ENCODE measurements at places on chromosomes 7 and 10.

GRCh38 chr10:86798025-86798424 lies 41.6 kb downstream of the BMPR1A start:
- DNase-seq: no peak

GRCh38 chr10:24762161-24762924 lies 38.7 kb upstream of the ARHGAP21 start:
- no peak for DNase-seq

- no peak for DNase-seq
Measured at GRCh38 chr10:43411536-43411935, 2.5 kb upstream of the HNRNPF start.

GRCh38 chr7:155896531-155897263 lies 84.4 kb upstream of the SHH start:
- no peak for DNase-seq

- peak; percentile 84 for DNase-seq
Measured at GRCh38 chr7:3430588-3430987, 129.5 kb downstream of the SDK1 start.

GRCh38 chr7:6250364-6250833 lies 22.0 kb downstream of the CYTH3 start:
- DNase-seq: no peak

DNA sequence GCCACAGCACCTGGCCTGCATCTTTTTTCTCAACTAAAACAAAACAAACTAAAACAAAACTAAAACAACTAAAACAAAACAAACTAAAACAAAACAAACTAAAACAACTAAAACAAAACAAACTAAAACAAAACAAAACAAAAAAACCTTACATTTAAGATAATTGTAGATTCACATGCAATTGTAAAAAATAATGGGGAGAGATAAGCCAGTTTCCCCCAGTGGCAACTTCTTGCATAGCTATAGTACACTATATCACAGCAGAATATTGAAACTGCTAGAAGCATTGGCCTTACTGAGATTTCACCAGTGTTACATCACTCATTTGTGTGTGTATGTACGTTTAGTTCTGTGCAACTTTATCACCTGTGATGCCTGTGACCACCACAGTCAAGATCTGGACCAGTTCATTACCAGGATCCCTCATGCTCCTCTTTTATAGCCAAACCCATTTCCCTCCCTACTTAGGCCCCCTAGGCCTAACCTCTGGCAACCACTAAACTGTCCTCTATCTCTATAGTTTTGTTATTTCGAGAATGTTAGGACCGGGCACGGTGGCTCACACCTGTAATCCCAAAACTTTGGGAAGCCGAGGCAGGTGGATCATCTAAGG lies 9.3 kb downstream of the FXYD4 start:
- no peak for DNase-seq

DNA sequence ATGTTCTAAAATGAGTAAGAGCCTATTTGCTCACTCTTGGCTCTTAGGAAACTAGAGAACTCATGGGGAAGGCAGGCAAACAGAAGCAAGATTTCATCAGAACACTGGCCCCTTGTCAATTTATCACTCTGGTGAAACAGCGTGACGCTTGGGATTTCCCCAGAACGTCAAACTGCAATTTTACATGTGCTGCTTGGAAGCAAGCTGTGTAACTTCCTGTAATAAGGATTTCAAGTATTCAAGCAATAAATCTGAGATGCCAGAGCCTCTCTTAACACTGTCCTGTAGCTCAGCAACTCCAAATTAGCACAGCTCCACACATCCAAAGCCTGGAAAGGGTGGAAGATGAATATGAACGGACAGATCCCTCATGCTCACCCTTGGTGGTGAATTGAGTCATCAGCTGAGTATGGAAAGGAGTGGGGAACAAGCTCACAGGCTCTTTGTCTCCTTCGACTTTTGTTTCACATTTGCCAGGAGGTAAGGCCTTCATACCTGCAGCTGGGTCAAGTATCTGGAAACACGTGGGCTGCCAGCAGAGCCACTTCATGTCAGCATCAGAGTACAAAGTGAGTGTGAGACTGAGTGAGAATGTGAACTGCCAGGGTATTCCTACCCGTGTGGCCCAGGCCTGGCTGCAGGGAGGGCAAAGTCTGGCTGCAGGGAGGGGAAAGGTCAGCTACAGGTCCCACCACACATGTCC lies 140.4 kb upstream of the NAMPT start:
- DNase-seq: no peak

- DNase-seq: no peak
Measured at GRCh38 chr7:25388681-25389080, 160.4 kb upstream of the NPVF start.

GRCh38 chr7:153301936-153302335 lies 542.4 kb downstream of the ACTR3B start:
- no peak for DNase-seq

DNA sequence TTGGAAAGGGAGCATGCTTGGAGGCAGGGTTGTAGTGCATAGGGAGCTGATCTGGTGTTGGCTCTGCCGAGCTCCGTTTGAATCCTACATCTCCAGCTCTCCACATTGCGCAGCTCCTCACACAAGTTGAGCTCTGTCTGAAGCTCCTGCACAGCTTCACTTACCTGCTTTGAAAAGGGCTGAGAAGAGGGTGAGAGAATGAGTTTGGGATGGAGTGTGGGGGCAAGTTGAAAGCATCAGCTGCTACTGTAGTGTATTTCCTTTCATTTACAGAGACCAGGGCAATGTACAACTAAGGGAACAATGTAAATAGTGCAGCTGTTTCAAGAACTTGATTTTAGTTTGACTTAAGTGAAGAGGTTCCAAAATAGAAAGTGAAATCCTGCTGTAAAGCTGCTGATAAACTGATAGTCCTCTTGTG lies 88.5 kb downstream of the VTI1A start:
- no peak for DNase-seq

DNA sequence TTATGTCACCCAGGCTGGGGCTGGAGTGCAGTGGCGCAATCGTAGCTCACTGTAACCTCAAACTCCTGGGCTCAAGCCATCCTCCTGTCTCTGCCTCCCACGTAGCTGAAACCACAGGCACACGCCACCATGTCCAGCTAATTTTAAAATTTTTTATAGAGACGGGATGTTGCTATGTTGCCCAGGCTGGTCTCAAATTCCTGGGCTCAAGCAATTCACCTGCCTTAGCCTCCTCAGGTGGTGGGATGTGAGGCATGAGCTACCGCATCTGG lies 123.2 kb upstream of the PARD3 start:
- DNase-seq: no peak

GRCh38 chr7:147775516-147776284 lies 814.9 kb upstream of the C7orf33 start:
- DNase-seq: no peak

GRCh38 chr10:60652628-60653027 lies 125.7 kb upstream of the CDK1 start:
- no peak for DNase-seq

DNA sequence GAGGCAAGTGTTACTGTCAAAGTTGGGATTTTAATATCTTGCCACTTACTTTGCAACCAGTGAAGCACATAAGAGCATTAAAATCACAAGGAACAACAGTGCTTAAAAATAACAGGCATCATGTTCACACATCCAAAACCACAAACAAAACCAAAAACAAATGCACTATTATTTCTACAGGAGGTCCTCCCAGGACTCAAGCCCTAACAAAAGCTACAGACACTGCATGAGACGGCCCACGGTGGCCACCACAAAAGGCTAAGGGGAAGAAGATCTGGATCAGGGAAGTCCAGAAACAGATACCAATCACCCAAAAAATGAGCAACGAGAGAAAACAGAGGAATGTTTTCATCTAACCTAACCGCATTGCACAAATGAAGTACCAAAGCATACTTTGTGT lies 158.4 kb downstream of the ZMYND11 start:
- DNase-seq: no peak

DNA sequence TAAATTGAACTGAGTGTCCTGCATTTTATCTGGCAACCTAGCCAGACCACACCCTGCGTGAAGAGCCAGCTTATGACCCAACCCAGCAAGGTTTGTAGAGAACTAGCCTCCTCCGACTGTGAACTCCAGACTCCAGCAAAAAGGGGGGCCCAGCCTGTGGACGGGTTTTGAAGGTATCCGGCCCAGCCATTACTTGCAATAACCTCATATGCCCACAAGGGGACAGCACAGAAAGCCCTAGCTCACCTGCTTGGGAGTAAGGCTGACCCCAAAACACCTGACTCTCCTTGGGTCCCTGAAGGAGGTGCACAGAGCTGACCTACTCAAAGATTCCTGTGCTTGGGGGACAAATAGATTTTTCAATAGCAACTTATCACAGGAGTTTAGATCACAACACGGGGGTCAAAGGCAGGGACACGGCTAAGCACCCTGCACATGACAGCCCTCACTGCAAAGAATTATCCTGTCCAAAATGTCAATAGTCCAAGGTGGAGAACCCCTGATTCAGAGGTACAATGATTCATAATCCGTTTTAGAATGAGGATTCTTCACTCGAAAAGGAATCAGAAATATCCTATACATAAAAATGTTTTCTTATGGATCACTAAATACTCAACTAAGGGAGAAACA lies 4.6 kb downstream of the TRPV6 start:
- DNase-seq: peak; percentile 47

DNA sequence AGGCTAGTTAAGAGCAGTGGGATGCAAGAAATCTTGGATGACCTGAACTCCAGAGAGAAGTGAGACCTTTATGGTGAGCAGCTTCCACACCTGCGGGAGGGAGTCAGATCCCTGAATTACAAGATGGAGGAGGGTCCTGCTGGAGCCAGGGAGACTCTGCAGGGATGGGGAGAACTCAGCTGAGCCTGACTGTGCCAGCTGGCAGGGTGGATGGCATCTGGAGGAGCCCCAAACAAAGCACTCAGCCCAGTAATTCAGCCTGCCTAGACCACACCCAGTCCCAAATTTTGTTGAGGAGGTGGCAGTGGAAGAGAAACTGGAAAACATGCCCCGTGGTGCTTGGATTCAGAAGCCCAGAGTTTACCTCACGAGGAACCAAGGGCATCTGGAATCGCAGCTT lies 208.2 kb downstream of the WDR11 start:
- no peak for DNase-seq

DNA sequence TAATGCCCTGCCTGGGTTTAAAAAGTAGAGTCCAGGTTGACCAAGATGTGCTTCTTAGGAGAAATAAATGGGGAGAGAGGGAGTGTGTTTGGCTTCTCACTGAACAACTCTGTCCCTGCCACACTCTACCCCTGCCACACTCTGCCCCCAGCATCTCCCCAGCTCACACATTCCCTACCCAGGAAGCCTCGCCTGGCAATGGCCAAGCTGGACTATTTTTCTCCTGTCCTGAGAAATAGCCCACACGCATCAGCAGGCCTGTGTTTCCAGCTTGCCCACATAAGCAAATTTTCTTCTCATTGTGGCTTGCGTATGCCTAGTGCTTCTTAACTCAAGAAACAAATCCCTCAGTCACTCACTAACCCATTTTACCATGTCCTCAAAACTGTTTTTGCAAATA lies 1.8 kb downstream of the LRRC18 start:
- DNase-seq: no peak

GRCh38 chr10:46527241-46527811 lies 29.1 kb downstream of the GPRIN2 start:
- DNase-seq: no peak

GRCh38 chr10:74293686-74294371 lies 142.8 kb downstream of the ADK start:
- no peak for DNase-seq

DNA sequence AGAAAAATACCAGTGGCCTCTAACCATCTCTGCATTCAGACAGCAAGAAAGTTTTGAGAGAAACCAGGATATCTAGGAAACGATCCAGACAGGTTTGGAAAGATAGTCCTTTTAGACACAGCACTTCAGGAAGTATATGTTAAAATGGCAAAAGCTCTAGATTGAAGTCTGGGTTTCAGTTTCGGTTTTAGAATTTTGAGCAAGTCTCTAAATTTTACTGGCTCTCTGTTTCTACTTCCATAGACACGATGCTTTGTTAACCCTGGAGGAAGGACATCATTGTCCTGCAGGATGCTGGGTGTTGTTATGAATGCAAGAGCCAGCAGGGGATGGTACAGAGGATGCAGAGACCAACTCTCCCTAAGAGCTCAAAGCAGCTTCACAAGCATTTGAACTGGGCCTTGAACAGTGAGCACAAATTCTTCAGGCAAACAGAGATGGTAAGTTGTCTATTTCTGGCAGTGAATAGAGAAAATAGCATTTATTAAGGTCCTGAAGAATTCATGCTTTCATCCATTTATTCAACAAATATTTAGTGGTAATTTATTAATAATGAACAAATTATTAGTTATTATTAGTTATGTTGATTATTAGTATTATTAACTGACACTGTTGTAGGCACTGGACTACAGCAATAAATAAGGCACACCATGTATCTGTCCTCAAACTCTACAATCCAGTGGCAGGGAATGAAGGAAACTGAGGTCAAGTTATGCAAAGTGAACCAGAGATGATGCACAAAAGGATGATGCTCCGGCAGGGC lies 152.7 kb upstream of the NRP1 start:
- DNase-seq: no peak

GRCh38 chr7:24963218-24963617 lies 16.8 kb downstream of the OSBPL3 start:
- no peak for DNase-seq

DNA sequence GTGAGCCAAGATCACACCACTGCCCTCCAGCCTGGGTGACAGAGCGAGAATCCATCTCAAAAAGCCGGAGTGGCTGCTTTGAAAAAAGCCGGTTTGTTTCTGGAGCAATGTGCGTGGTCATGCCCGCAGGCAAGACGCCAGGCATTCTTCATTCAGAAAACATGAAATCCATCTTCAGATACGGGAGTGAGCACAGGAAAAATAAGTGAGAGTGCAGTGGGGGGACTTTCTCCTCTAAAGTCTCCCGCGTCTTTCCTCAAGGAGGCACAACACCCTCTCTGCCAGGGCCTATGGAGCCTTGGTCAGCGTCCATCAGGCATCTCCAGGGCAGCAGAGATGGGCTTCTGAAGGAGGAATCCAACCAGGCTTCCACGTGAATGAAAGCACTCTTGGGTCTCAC lies 62.3 kb upstream of the DGKI start:
- DNase-seq: no peak

GRCh38 chr7:158494162-158494586 lies 93.4 kb downstream of the PTPRN2 start:
- DNase-seq: no peak

DNA sequence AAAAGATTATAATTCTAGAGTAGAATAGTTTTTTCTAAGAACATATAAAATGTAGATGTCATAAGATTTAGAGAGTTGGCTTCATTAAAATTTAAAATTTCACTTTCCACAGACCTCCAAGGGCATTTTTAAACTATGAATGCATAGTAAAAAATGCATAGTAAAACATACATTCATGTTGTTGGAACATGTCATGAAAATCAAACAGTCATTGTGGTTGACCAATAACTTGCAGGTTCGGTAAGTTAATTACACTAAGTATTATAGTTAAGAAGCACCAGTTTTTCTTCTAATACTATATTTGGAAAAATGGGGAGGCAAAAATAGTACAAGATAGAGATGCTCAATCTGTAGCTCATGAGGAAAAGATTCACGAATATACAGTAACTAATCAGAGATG lies 61.5 kb upstream of the MACROH2A2 start:
- DNase-seq: no peak

- DNase-seq: no peak
Measured at GRCh38 chr7:128120116-128120515, 88.9 kb upstream of the LRRC4 start.

Measured in NT2/D1 (cell line).